T-helper 2 cell (primary cell): ENCODE measurements at places on chromosomes 7 and 10.
A peak's percentile ranks its signal among the peaks of the same experiment; 100 is the strongest.

DNA sequence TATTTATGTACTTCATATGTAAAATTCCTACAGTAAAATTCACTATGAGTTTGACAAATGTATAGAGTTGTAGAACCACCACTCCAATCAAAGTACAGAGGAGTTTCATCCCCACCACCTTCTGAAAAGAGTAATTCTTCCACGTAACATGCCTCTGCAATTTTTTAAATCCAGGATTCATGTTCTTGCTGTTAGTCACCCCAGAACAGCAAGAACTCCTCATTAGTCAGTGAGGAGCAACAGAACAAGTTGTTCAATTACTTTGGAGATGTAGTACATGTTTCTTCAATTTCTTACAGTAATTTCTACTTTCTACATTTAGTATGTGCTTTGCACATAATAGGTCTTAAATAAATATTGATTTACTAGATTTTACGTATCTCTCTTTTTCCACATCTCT, 248.1 kb downstream of the ABCA13 start:
- no peak for DNase-seq

DNA sequence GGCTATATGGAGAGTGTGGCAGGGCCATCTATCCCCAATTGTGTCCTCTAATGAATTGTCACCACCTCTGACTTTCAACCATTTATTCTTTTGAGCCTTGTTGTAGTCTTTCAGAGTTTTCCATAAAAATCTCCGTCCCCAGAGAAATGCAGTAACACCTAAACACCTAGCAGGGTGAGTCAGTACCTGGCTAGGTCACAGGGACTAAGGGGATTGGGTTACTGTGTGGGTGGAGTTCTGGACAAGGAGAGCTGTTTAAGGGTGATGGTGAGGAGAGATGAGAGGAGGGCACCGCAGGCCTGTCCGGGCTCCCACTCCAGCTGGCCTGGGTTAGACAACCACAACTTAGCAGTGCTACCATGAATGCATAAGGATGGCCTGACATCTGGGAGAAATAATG, 186.2 kb upstream of the LYZL1 start:
- DNase-seq = no peak

DNA sequence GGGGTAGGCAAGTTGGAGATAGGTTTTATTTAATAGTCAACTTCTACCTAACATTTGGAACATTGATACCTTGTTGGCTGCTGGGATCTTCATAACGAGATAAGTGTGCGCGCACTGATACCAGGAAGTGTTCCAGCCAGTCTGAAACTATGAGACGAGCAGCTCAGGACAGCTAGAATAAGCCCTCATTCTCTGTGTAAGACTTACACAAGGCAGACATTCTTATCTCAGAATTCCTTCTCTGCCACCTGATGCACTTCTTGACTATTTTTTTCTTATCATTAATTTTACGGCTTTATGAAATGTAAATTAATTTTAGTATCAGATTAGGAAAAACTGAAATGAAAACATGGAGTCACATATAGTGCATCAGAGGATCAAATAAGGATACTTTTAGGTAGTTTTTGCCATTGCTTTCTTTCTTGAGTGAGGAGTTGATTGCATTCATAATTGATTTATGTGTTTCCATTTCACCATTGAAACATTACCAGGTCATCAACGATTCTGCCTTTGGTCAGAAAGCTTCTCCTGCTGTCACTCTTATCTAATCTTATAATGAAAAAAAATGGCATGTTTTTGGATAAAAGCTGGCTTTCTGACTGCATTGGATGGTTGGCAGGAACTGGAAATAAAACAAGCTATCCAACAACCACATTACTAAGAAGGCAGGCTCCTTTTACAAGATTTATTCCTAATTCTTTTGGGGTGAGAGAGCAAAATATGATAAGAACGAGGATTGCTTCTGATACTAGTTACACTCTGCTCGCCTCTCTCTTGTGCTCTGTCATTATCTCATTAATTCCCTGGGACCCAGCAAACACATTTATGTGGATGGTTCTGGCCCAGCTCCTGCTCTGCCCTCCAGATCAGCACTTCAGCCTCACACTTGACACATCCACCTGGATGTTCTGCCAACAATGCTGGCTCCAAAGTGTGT, 40.4 kb upstream of the ABCB5 start:
- DNase-seq = no peak

DNA sequence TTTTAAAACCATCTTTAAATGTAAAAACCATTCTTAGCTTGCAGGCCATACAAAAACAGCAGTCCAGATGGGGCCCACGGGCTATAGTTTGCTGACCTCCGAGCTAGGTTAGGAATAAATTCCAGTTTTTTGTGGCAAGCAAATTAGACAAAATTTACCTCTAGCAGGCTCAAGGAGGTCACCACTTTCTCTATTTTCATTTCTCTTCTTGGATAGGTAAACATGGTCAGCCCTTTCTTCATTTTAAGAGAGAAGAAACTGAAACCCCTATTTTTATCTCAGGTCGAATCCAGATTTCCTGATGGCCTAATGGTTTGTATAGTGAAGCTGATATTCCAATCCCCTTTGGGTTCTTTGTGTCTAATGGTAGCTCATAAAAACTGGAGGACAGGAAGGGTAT, 10.7 kb downstream of the IKZF5 start:
- DNase-seq = no peak

DNA sequence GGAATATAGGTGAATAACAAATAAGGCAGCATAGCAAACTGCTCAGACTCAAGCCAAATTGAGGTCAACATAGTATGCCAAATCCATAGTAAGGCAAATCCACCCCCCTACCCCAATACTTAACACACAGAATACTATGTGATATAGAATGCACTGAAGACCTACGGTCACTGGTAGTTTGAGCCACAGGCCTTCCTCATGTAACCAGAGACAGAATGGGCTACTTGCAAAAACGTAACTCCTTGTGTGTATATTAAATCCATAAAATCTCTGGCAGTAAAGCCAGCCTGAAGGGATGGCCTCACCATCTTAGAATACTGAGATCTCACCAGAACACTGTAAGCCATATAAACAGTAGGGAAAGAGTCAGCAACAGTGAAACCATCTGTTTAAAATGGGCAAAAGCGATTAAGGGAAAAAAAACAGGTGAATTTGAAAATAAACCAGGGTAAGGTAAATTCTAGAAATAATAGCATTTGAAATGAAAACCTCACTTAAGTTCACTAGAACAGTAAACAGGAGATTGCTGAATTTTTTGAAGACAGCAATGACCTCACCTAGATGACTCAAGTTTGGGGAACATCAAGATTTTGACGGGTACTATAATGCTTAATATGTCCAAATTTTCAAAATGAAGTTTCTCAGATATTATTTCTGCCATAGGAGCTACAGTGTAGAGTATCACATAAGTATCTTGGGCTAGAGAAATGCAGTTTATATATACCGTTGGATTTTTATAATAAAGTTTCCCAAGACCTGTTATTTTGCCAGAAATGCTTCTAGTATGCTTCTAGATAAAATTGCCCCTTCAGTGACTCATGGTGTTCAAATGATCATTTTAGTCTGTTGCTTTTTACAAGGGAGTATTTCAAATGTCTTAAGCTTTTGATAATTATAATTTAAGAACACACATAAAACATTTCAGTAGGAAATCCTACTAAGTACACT, 13.9 kb downstream of the HNRNPA2B1 start:
- no peak for DNase-seq

GRCh38 chr7:51517187-51517586, 200.6 kb upstream of the COBL start:
- DNase-seq = no peak

- no peak for DNase-seq
Observed at GRCh38 chr7:80618096-80618495, 20.3 kb upstream of the CD36 start.

- peak; percentile 51 for DNase-seq
Observed at GRCh38 chr10:71302874-71303568, 16.0 kb upstream of the SLC29A3 start.

DNA sequence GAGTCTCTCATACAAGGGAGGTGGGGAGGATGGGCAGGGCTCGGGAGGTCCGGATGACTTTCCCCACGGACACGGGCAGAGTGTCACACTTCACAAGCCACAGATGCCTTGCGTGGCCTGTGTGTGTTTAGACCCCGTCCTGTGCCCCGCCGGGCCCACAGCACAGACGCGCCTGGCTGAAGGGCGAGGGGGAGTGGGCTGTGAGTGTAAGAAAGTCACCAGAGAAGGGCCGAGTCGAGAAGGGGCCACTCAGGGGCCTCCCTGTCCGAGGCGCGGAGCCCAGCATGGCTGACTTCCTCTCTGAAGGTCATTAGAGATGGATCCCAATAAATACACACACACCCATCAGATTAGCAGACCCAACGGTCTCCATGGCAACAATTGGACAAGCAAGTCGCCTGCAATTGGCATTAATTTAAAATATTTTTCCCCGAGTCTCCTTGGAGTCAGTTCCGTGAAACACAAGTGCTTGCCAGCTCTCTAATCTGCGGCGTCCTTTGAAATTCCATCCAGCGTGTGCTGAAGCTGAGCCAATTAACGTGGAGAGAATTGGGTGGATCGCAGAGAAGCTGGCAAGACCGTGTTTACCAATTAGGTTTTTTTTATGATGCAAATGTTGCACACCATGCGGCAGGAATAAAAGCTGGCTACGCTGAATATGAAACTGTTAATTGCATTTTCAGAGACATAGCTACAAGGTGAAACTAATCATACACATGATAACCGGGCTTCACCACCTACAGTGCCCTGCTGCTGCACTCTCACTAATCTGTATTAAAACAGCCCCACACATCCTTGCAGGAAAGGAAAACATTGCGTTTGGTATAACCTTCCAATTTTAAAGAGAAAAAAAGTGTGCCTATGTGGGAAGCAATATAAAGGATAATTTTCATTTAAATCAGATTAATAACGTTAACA, 571.2 kb downstream of the PTPRN2 start:
- DNase-seq = no peak

DNA sequence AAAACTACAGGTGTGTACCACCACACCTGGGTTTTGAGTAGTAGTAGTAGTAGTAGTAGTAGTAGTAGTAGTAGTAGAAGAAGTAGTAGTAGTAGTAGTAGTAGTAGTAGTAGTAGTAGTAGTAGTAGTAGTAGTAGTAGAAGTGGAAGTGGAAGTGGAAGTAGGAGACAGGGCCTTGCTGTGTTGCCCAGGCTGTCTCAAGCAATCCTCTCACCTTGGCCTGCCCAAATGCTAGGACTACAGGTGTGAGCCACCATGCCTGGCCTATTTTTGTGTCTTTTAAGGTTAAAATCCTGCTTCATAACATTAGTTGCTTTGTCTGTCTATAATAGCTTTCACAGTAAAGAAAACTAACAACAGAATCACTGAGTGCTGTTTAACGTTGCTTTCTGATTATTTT, 111.7 kb downstream of the PODXL start:
- DNase-seq = no peak

- no peak for DNase-seq
Observed at GRCh38 chr10:45463244-45464116, 89.5 kb downstream of the ALOX5 start.

GRCh38 chr7:131212114-131212513, 115.6 kb upstream of the MKLN1 start:
- DNase-seq = no peak

DNA sequence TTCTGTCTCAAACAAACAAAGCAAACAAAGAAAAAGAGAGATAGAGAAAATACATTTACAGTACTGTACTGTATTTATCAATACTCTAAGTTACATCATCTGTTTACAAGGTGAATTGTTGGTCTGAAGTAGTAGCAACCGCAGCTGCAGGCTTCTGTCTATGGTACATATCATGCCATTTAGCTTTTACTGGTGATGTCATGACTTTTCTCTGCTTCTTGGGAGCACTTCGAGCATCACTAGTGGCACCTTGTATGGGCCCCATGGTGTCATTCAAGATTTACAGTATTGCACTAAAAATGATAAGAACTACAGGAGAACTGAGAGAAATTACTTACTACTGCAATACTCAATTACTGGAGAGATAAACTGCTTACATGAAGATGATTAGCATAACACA, 826.9 kb downstream of the CNTNAP2 start:
- no peak for DNase-seq
